ENCODE measurements at places on chromosomes 2 and 18.

GRCh38 chr2:239295377-239296019 is 105.3 kb downstream of the HDAC4 start:
- DNase-seq, result no peak

- no peak for DNase-seq
These were observed 128.2 kb upstream of the GLI2 start for GRCh38 chr2:120607506-120607905.

DNA sequence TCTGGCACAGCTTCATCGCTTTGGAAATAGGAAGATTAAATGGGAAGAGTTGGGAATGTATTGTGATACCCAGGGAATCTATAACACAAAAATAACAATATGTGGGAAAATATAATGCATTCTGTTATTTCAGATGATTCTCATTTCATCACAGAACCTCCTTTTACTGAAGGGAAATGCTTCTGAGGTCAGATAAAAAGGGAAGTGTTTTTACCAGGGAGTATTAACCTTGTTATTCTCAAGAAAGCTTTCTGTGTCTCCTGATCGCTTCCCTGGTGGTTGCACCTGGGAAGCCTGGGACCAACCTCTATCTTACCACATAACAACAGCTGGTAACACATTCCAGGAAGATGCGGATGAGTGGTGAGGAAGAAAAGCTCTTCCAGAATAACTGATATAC is 47.2 kb downstream of the SCG2 start:
- no peak for DNase-seq

- no peak for DNase-seq
These were observed 110.4 kb downstream of the ANKRD44 start for GRCh38 chr2:197200051-197200761.

DNA sequence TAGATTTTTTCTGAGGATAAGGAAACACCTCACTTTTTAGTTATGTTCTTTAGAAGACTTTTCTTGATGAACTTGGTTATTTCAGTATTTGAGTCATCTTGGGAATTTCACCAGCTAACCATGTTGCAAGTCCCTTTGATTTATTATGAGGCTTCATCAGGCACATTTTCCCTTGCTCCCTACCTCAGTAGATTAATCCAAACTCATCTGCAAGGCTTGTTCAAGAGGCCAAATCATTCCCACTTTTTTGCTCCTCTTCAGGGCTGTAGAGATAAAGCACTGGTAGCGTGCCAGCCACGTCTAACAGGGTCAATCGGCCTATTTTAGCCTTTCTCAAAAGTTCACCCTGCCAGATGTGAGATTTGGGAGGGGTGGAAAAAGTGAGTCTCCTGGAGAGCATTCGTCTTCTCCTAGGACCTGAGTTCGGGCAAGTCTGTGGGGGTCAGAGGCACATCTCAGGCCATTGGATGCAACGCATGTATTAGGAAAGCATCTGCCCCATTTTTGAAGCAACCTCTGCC is 120.3 kb downstream of the RDH14 start:
- DNase-seq, result no peak

GRCh38 chr2:140392824-140393223 is 1612.6 kb upstream of the NXPH2 start:
- no peak for DNase-seq

GRCh38 chr2:238790833-238791230 is 57.1 kb upstream of the TWIST2 start:
- no peak for DNase-seq

GRCh38 chr18:8264861-8265411 is 344.3 kb upstream of the RAB12 start:
- DNase-seq, result no peak

DNA sequence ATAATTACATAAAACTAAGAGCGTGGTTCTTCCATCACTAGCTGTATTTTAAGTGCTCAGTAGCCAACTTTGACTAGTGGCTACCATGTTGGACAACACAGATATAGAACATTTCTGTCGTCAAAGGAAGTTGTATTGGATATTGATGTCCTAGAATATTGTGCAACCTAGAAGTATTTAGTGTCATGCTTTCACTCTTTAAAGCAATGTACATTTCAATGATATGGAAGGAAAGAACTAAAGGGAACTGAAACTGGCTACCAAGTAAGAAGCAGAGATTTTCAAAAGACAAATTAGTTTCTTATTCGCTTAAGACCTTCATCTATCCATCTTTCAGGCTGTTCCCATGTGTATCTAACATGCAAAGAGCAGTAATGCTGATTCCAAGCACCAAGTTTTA is 85.4 kb upstream of the EML6 start:
- DNase-seq, result no peak

- no peak for DNase-seq
These were observed 41.5 kb downstream of the RNF144A start for GRCh38 chr2:6958616-6959235.

- DNase-seq, result no peak
These were observed 839 bp upstream of the GPR148 start for GRCh38 chr2:130728007-130728454.

GRCh38 chr18:9366126-9366714 is 31.6 kb downstream of the TWSG1 start:
- no peak for DNase-seq

- DNase-seq, result no peak
These were observed 18.6 kb upstream of the SKA1 start for GRCh38 chr18:50356036-50356945.

- DNase-seq, result no peak
These were observed 167.8 kb downstream of the NUP35 start for GRCh38 chr2:183292028-183292427.

- no peak for DNase-seq
These were observed 2.8 kb downstream of the SNTG2 start for GRCh38 chr2:953408-953807.

DNA sequence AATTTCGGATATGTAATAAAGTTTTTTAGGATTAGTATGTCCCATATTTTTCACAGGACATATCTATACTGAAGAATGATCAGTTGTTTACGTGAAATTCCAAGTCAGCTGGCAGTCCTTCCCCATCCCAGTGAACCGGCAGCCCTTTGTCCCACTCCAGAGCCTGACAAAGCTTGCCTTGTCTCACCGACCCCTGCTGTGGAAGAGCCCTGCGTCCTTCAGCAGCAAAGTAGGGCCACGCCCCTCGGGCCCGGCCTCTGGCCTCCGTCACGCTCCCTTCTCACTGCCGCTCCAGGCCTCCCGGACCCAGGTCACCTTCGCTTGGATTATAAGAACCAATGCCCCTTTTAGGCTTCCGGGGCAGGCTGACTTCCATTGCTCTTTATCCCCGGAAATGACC is 89.8 kb upstream of the TGIF1 start:
- DNase-seq, result no peak

DNA sequence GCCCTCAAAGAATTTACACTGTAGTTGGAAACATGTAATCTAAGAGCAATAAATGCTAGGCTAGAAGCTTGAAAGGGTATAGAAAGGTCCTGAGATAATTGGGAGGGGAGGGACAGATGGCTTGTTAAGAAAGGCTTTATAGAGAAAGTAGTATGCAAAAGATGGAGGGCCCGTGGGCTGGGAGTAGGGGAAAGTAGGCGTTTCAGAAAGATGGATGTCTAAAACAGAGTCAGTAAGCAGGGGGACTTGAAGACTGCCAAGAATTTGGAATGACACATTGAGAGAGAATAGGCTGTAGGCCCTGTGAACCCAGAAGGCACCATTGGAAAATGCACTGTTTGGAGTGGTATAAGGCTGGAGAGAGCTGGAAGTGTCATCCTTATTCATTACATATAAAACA is 822 bp downstream of the PSMG2 start:
- peak; percentile 22 for DNase-seq

DNA sequence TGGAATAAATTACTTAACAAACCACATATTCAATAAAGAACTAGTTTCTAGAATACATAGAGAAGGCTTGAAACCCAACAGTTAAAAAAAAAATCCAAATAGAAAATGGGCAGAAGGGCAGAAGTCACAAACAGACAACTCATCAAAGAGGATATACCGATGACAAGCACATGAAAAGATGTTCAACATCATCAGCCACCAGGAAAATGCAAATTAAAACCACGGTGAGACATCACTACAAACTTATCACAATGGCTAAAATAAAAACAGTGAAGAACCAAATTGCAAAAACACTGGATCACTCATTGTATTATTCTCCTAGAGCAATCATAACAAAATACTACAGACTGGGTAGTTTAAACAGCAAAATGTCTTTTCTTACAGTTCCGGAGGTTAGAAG is 14.5 kb downstream of the SESTD1 start:
- no peak for DNase-seq

- DNase-seq, result no peak
These were observed 266.7 kb downstream of the SH3BP4 start for GRCh38 chr2:235218486-235218907.

DNA sequence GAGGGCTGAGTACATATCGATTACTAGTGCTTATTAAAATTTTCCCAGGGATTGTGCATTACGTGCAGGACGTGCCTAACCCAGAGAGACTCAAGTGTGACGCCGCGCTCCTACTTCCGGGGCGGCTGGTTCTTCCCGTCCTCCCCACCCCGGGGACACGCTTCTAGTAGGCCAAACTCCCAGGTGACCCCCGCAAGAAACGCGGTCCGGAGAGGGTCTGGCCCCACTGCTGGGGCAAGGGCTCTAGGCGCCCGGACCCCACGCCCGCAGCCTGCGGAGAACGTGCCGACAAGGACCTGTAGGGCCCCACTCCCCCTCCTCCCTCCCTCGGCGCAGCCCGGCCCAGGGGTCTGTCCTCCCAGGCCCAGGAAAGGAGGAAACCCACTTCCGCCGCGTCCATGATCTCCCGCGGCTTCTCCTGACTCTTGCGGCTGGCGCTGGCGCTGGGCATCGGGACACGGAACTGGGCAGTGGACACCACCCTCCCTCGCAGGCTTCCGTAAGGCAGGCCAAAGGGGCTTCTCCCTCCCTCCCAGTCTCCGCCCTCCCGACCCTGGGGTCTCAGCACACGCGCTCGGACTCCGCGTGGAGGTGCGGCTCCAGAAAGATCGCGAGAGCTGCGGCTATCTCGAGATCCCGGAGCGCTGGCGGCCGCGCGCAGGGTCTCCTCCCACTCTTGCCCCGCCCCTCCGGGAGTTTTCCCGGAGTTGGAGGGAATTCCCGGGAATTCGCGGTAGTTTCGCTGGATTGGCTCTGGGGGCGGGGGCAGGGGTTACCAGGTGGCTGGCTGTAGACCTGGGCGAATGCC is at the start of gene DARS1:
Gene DARS1, minus strand, starts transcription at position 609 of the 808 bp plus-strand sequence. Its CDS starts 158 bp downstream, at position 451.
- DNase-seq, result peak; percentile 98

DNA sequence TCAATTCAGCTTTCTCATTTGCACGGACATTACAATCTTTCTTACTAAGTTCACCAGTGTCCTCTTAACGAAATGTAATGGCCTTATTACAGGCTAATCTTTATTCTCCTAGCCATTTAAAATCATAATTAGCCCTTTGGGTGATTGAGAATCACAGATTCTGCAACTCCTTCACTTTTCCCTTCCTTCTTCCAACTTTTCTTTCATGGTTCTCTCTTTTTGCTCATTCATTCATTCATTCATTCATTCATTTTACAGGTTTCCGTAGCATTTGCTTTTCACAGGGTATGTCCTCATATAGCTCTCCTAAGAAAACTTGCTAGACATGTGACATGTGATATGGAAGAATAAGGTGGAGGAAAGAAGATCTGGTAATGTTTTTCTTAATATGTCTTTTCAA is 16.0 kb downstream of the TBR1 start:
- no peak for DNase-seq

DNA sequence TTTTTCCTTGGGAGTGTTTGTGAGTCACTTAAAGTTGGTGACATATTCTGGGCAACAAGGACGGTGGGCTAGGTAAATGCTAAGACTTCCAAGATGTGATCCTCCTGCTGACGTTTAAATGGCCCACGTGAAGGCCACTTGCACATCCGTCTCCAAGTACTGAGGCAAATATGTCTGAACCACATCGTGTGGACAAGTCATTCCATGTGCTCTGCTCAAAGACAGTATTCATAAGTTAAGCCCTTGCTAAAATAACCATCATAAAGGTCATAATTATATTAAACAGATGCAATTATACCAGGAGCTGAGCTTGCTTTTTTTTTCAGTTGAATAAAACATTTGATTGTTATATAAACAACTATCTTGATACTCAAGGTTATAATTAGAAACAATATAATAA is 44.8 kb downstream of the SPP2 start:
- DNase-seq, result no peak

DNA sequence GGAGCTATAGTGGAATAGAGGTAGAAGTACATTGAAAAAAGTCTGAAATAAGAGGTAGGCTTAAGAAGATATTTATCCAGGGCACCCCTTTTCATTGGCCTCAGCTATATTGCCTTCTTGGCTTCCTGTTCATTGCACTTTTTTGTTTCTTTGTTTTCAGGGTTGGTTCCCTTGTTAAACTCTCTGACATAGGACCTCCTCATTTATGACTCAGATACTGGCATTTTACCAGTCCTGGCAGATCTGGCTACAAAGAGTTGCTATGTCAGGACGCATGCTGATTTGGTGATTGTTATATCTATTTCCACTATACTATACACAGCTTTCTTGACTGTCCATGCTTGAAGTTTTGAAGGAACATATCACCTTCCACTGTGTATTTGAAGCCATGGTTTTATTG is 60.0 kb downstream of the GCA start:
- peak; percentile 4 for DNase-seq

- DNase-seq, result peak; percentile 64
These were observed 61.0 kb downstream of the RBMS1 start for GRCh38 chr2:160432633-160433032.

- no peak for DNase-seq
These were observed 137.7 kb downstream of the ALK start for GRCh38 chr2:29783666-29784065.

- no peak for DNase-seq
These were observed 42.6 kb downstream of the PKP4 start for GRCh38 chr2:158499383-158499782.

DNA sequence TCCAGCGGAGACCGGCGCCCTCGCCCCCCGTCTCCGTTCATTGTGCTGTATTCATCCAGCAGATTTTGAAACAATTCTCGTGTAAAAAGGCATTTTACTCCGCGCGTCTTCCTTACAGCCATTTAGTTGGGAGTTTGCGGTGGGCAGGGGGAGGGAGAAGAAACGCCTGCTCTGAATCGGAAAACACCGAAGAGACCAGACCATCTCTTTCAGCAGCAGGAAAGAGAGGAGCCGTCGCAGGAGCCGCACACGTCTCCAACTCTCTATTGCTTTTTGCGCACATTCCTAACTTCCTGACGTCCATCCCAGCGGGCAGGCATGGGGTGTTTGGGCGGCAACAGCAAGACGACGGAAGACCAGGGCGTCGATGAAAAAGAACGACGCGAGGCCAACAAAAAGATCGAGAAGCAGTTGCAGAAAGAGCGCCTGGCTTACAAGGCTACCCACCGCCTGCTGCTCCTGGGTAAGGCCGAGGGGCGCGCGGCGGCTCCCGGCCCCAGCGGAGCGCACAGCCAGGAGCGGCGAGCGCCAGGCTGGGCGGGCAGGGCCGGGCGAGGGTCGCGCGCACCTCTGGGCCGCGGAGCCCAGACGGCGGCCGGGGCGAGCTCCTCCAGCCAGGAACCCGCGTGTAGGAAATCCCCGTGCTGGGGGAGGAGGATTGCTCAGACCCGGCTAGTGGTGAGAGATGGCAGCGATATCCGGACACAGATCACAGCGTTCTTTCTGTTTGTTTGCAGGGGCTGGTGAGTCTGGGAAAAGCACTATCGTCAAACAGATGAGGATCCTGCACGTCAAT is 63.2 kb downstream of the GNAL start:
- DNase-seq, result peak; percentile 32

GRCh38 chr2:239531456-239532241 is 130.8 kb upstream of the HDAC4 start:
- DNase-seq, result no peak

Data from ACHN (cell line).